Suppressor macrophage (primary cell): ENCODE measurements at places on chromosomes 4 and X.

GRCh38 chr4:79087071-79087470, 147.8 kb upstream of the PAQR3 start:
- no peak for DNase-seq

DNA sequence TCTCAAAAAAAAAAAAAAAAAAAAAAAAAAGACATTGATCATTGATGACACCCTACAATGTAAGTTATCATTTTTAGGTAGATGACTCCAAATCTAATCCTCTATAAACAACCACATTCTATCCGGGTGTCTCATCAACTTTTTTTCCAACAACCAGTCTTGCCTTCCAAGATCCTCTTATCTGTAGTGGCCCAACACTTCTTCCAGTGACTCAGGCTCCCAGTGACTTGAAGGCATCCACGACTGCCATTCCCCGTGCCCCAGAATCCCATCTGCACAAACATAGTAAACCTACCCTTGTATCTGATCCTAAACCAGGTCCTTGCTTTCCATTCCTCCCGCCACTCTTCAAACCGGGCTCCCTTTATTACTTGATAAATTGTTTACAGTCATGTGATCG, 15.6 kb upstream of the TSPAN5 start:
- no peak for DNase-seq

- DNase-seq, result peak; percentile 11
These were observed 10.4 kb upstream of the DGAT2L6 start for GRCh38 chrX:70166601-70167590.

DNA sequence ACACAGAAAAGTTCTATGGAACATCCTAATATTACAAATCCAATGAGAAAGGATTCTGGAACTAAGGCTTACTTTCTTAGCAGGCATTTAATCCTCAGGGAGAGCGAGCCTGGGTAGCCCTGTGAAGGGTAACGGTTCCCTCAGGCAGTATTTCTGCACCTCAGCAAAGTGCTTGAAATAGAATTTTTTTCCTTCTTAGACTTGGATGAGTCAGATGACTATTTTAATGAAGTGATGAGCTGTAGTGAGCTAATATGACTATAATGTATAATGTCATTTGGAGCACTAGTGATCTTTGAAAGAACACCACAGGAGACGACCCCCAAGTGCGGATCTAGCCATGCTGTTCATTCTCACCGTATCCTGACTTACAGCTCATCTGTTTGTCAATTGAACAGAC, 493.0 kb upstream of the FAM241A start:
- DNase-seq, result no peak

- DNase-seq, result no peak
These were observed 84.6 kb upstream of the DHX15 start for GRCh38 chr4:24668956-24669355.

DNA sequence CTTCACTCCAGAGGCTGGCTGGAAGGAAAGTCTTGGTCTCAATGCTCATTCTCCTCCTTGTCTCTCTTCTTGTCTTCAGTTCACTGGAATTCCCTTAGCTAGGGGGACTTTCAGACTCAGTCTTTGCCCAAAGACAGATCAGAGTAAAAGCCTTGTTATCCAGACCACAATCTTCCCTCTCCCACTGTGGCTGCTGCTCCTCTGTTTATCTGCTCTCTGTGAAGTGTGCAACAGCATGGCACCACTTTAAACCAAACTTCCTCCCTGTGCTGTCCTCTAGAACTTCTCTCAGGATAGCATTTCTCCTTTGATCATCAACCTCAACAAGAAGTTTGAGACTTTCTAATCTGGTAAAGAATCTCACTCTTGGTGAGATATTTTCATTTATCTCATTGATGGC, 530.1 kb upstream of the SLIT2 start:
- no peak for DNase-seq

DNA sequence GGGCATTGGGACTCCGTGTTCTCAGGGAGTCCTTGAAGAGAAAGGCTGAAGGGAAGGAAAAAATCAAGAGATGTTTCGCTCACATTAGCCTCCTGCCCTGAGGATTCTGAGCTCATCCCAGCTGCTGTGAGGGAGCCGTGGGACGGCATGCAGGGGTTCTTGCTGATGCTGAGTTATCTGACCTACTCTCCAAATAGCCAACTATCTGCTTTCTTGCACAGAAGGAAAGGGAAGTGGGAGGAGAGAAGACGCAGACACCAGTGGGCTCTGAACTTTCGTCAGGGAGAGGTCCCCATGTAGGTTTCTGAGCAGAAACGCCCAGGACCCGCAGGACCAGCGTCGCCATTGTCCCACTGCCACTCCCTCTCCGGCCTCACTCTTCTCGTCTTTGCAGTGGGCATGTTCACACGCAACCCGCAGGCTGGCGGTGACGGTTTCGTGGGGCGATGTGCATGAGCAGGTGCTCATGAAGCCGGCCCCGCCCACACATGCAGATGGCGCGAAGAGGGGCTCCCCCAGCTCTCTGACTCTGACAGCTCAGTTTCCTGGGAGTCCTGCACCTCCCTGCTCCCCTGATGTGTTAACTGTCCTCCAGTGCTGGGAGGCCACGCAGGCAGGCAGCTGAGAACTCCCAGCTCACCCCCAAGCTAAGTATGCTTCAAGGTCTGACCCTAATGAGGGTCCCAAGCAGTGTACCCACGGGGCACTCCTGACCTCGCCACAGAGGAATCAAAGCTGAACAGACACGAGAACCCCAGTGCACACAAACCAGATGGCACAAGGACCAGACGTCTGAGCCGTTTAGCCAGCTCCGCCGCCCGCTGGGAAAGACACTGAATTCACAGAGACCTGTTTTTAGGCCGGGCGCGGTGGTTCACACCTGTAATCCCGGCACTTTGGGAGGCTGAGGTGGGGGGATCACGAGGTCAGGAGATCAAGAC, 13.6 kb upstream of the ABLIM2 start:
- peak; percentile 79 for DNase-seq

GRCh38 chrX:19086102-19086772, 36.0 kb downstream of the ADGRG2 start:
- peak; percentile 91 for DNase-seq

GRCh38 chr4:161573836-161574235, 590.0 kb downstream of the FSTL5 start:
- no peak for DNase-seq

- DNase-seq, result no peak
These were observed 70.6 kb upstream of the PUDP start for GRCh38 chrX:7218321-7219152.

DNA sequence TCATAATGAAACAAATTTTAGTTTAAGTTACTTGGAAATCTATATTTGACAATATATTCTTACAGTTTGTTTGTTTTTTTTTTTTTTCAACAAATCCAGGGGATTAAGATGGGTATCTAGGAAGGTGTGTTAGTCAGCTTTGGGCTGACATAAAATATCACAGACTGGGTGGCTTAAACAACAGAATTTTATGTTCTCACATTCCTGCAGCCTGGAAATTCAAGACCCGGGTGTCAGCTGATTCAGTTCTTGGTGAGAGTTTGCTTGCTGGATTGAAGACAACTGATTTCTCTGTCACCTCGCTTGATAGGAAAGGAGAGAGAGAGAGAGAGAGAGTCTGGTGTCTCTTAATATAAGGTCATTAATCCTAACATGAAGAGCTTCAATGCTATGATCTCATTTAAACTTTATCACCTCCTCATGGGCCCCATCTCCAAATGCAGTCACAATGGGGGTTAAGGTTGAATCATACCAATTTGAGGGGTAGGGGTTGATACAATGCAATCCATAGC, 465.2 kb downstream of the CENPC start:
- no peak for DNase-seq

DNA sequence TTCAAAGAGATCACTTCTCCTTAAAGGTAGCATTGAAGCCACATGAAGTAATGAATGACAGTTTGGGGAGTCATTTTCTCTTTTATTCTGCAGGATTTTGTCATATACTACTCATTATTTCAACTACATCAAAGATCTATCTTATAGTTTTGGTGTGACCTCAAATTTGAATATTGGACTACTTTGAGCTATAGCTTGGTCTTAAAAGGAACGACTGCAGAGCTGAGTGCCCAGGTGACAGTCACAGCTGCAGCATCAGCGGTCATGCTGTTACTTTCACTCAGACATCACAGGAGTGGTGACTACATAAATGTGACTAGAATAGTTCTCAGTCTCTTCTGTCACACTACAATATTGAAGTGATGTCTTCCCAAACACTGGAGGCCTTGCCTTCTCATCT, 10.7 kb upstream of the SPCS3 start:
- DNase-seq, result no peak

DNA sequence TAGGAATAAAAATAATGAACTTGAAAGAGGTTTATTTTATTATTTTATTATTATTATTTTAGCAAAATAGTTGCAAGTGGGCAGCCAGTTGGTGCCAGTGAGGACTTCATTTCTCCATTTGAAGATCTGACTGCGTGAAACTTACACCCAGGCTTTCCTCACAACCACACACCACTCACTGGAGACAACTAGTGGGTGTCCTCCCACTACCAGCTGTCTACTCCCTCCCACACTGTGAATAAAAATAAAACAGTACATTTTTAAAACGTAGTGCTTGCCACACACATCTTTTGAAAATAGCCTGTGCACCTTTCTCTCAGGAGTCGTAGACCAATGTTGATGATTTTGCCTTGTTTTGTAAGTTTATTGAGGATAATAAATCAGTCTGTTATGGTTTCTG, 7.4 kb downstream of the FGF13 start:
- DNase-seq, result no peak

DNA sequence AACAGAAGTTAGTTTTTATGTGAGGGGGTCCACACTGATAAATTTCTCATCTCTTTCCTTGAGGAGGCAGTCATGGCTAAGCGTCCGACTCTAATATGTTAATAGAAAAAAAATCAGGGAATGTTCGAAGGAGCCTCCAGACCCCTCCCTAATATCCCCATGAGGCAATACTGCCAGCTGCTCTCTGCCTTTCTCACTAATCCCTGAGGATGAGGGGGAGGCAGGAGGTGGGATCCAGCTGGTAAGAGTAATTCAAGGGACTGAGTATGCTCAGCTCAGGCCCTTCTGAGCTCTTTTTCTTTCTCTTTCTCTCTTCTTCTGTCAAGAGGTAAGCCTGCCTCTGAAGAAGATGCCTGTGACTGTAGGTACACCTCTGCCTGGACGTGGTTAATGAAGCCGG, 51.7 kb downstream of the PIR start:
- DNase-seq, result no peak

DNA sequence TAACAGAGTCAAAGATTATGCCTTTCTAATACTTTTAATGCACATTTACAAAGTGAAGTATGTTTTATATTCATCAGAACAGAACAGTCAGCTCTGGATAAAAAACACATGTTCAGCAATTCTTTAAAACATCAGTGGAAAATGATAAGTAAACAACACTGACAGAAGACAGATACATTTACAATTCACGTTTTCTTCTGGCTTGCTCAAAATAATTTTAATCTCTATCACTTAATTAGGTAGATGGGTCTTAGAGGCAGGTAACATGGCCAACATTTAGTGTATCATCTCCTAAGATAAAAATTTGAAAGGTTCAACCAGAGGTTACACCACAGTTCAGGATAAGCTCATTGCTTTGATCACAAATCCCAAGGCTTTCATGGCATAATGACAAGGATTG, 156.8 kb upstream of the MAB21L2 start:
- DNase-seq, result no peak

- no peak for DNase-seq
These were observed 38.8 kb upstream of the TADA2B start for GRCh38 chr4:7004331-7004730.

DNA sequence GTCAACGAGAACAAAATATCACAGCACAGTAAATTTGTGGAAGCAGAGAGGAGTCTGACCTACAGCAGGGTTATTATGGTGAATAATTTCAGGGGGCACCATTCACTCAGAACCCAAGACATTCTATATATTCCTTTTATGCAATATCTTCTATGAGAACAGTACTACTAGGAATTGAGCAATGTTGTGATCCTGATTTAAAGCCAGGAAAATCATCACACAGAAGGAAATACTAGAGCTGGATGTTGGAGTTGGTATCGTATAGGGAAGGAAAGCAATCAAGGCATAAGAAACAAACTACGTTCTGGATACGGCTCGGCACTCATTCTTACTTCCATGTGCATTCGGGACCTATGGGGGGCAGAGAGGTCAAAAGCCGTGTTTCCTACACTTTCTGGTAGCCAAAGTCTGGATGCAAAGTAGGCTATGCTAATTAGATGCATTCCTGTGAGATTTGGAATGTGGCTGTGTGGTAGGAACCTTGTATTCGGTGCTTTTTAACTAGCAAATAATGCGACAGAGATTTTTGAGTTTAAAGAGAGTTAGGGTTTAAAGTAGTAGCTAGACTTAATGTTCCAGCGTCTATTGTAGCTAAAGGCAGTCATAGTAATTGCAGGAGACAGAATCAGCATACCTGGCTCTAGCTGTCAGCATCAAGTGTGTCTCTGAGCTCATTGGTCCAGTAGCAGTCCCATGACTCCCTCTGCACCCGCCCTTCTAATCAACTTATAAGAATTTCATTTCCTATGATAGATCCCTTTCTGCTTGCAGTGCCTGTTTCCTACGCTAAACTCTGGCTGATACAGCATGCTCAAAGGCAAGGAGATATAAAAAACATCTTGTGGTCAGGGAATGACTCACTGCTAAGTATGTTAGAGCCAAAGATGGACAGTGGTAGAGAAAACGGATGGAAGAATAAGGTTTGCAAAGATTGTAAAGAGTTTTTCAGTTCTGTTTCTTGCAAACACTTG, 43.3 kb upstream of the PDGFC start:
- DNase-seq, result peak; percentile 44

DNA sequence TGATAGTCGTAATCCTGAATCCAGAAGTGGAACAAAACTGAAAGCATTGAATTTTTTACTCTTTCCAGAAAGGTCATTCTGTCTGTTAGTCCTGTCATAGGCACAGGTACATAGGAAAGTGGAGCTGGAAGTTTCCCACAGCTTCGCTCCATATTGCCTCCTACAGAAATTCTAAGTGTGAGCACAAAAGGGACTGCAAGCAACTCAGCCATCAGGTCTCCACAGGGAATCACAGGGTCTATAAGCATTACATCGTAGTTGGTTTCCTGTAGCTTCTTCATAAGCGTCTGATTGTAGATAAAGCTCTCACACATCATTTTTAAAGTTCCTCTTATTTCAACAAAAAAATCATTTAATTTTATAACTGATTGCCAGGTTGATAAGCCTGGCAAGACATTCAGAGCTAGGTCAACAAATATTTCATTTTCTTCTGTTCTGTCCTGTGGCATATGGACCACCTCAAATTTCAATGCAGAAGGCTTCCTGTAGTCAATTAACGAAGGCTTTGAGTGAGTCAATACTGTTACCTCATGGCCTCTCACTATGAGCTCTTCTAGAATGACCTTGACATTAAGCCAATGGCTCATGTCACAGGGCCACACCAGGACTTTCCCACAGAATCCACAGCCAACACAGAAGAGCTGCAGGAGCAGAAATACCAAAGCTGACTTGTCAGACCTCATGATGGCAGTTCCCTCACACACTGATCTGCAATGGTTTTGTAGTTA, at the start of gene UGT2A3:
TSS of gene UGT2A3 (minus strand) at position 727 of the 728 bp plus-strand sequence. CDS start at position 683, 44 bp downstream.
- DNase-seq, result no peak

- no peak for DNase-seq
These were observed 152.2 kb downstream of the REPS2 start for GRCh38 chrX:17098516-17099247.

- DNase-seq, result no peak
These were observed 33.8 kb upstream of the NAP1L5 start for GRCh38 chr4:88731381-88731780.
